GM12878 (cell line): ENCODE measurements at places on chromosomes 16 and 17. TPM values are rescaled to one million over a fixed set of nuclear protein-coding genes. Genes with fewer than 3 reads are reported as not detected.

DNA sequence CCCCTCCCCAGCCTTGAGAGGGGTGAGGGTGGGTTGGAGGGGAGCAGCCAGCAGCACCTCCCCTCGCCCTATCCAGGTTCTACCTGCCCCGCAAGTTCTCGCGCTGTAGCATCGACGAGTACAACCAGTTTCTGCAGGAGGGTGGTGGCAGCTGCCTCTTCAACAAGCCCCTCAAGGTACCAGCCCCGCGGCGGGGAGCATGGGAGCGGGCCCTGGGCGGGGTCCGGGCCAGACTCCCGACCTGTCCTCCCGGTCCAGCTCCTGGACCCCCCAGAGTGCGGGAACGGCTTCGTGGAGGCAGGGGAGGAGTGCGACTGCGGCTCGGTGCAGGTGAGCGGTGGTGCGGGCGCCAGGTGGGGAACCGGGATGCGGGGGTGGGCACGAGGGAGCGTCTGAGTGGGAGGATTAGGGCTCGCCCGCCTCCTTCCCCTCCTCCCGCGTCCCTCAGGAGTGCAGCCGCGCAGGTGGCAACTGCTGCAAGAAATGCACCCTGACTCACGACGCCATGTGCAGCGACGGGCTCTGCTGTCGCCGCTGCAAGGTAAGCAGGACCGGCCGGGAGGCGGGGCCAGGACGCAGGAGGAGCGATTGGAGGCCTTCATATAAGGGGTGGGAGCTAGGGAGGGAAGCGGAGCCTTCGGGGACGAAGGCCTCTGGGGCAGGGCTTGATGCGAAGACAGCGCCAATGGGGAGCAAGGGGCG, 16.5 kb downstream of the ADAM11 start:
- DNase-seq, result peak; percentile 91

GRCh38 chr16:66934138-66934838, at the start of gene CIAO2B:
CIAO2B (minus strand) TSS chr16:66934402; CDS start chr16:66934364, 38 bp downstream.
- DNase-seq, result peak; percentile 47

- DNase-seq, result no peak
Observed at GRCh38 chr16:57479205-57479975, 6.9 kb downstream of the DOK4 start.

GRCh38 chr16:19645557-19645981, 72.5 kb downstream of the KNOP1 start:
- DNase-seq, result no peak

DNA sequence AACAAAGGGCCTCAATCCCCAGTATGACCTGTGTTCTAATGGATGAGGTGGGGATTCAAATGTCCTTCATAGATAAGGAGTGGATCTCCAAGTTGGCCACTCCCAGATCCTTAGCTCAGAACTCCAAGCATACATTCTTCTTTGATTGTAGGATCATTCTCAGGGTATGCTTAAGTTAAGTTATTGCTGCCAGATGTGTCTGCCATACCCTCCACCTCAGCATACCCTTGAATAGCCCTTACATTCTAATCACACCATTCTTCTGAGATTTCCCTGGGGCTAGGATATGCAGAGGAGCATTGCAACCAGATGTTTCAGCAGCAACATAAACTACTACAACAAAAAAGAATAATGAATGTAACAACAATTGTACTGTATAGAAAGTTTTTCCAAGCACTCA, 1.6 kb upstream of the KRTAP2-4 start:
- DNase-seq, result no peak

GRCh38 chr16:11333702-11334101, 11.6 kb upstream of the RMI2 start:
- no peak for DNase-seq

- DNase-seq, result no peak
Observed at GRCh38 chr17:65942592-65942991, 249.3 kb downstream of the CEP112 start.

PIK3R5 gene
- 36.9 and 37.6 TPM in 2 replicates for polyA plus RNA-seq

VTN gene
- polyA plus RNA-seq, result 0.13 TPM in 1 of 2 replicates, not detected in the other

- DNase-seq, result no peak
Observed at GRCh38 chr16:88022076-88023042, 71.1 kb downstream of the BANP start.

CNGB1 gene
- not detected in 2 replicates for polyA plus RNA-seq

CHTF18 gene
- polyA plus RNA-seq, result 55.9 and 62.6 TPM in 2 replicates

CLEC19A gene
- not detected in 2 replicates for polyA plus RNA-seq

PMFBP1 gene
- polyA plus RNA-seq, result 0.49 and 1.3 TPM in 2 replicates
